ENCODE measurements at places on chromosomes 13 and 19.

- DNase-seq = no peak
Measured at GRCh38 chr19:33868788-33869412, 72.2 kb downstream of the KCTD15 start.

DNA sequence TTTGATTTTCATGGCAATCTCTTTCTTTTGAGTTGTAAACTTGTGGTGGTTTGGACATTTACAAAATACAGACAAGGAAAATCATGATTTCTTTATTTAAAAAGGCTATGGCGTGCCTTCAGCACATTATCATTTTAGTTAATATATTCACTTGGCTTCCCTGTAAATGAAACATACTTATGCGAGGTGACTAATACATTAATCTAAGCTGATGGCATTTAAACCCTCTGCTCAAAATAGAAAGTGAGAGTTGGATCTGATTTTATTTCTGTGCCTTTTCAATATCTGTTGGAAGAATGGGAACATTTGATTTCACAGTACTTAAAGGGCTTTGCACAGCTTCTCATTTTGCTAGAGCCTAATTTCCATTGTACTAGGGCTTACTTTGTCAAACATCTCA lies 289.8 kb downstream of the MTUS2 start:
- DNase-seq = no peak

GRCh38 chr19:4589579-4590410 lies 30.3 kb upstream of the SEMA6B start:
- DNase-seq = no peak

GRCh38 chr19:3984908-3985642 lies at the start of gene EEF2:
Gene EEF2 (minus strand): TSS chr19:3985463. CDS start chr19:3985380, 83 bp downstream.
- peak; percentile 95 for DNase-seq

GRCh38 chr13:113974304-113975281 lies 717 bp upstream of the C13orf46 start:
- no peak for DNase-seq

GRCh38 chr19:2863816-2864215 lies 3.3 kb upstream of the ZNF556 start:
- DNase-seq = no peak

GRCh38 chr13:88472316-88472715 lies 801.1 kb downstream of the SLITRK5 start:
- DNase-seq = no peak

DNA sequence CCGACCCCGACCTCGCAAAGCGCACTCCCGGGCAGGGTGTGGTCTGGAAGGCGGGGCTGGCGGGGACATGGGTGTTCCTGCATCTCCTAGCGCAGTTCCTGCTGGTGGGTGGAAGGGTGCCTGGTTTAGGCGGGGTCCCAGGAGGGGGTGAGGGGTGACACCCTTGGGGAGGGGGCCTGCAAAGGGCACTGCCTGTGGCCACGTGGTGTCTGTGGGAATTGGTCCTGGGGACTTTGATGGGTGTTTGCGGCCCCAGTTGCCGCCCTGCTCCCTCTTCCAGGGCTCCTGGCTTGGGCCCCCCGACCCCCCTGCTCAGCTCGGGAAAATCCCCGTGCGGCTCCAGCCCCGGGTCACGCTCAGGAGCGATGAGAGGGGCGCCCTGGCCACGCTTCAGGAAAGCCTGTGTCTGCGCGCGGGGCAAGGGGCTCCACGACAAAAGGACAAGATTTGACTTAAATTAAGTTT lies 19.1 kb downstream of the WTIP start:
- DNase-seq = peak; percentile 26

- no peak for DNase-seq
Measured at GRCh38 chr13:94710881-94711560, 1.3 kb downstream of the SOX21 start.

GRCh38 chr13:98285317-98285716 lies 108.2 kb upstream of the RNF113B start:
- no peak for DNase-seq

DNA sequence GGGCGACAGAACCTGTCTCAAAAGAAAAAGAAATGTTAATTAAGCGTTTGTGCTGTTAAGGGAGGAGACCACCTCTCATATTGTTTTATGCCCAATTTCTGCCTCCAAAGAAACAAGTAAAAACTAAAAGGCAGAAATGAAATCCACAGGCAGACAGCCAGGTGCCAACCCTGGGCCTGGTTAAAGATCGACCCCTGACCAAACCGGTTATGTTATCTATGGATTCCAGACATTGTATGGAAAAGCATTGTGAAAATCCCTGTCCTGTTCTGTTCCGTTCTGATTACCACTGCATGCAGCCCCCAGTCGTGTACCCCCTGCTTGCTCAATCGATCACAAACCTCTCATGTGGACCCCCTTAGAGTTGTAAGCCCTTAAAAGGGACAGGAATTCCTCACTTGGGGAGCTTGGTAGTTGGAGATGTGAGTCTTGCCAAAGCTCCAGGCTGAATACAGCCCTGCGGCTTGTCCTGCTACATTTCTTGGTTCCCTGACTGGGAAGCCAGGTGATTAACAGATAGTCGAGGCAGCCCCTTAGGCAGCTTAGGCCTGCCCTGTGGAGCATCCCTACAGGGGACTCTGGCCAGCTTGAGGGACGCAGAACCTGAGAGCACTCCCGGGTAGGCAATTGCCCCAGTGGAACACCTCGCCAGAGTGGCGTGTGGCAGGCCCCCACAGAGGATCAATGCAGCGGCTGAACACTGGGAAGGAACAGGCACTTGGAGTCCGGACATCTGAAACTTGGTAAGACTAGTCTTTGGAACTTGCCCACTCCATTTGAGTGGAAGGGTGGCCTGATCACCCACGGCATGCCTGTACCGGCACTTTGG lies 748 bp upstream of the ZNF552 start:
- no peak for DNase-seq

DNA sequence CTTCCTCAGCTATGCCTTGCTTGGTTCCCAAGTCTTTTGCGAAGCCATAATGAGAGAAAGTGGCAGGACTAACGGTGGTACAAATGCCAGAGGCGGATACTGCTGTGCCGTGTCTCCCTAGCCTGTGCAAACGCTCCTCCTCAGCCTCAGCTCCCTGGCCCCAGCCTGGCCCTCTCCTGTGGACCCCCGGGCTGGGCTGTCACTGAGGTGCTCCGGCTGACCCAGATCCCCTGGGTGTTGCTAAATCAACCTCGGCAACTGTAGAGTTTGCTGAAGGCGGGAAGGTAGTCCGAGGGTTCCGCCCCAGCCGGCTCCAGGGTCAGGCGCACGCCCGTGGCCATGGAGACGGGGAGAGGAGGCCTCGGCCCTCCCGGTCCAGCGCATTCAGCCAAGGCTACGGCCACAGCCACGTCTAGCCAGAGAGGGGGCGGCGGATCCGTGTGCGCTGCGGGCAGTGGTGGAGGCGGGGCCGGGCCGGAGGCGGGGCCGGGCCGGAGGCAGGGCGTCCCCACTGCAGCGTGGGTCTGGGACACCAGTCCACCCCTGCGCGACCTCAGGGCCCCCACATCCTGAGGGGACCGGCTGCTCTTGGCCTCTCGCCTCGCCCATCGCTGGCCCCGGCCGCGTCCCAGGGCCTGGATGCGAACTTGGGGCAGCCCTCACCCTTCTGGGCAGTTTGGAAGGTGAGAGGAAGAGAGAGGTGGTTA lies 16.4 kb upstream of the ZNF492 start:
- DNase-seq = no peak

DNA sequence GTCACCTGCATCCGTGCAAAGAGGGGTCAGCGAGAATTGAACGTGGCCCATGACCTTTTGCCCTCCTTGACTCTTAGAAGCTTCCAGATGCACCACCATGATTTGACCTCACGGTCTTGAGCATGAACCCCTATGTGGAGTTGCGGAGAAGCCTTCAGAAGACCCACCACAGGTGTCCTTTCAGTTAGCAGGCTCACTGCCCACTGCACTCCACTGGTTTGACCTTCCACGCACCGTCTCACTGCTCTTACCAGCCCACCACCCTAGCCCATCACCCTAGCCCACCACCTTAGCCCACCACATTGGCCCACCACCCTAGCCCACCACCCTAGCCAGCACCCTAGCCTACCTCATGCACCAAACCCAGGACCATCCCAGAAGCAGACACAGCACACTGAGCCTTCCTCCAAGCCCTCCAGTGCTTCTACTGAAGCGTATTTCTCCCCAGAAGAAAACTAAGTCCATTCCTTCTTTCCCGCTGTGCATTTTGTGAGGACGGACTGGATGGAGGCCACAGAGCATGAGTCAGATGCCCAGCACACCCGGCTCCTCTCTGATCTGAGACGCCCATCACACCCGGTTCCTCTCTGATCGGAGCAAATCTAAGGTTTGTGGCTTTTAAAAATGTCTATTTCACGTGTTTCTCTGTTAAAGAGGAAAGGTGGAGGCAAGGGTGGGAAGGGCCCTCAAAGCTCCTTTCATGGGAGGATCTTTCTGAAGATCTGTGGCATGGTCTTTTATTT lies 45.8 kb downstream of the SOX1 start:
- DNase-seq = no peak

DNA sequence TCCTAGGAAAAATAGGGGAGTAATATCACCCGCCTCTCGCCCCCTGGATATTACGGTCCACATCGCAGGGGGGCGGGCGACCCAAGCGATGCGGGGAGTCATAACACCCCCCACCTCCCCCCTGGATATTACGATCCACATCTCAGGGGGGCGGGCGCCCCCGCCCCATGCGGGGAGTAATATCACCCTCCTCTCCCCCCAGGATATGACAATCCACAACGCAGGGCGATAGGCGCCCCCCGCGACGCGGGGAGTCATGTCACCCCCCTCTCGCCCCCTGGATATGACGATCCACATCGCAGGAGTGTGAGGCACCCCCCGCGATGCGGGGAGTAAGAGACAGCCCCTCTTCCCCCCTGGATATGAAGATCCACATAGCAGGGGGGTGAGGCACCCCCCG lies 684.4 kb upstream of the PCDH9 start:
- DNase-seq = no peak

GRCh38 chr13:48214519-48215121 lies 18.4 kb upstream of the ITM2B start:
- DNase-seq = no peak

DNA sequence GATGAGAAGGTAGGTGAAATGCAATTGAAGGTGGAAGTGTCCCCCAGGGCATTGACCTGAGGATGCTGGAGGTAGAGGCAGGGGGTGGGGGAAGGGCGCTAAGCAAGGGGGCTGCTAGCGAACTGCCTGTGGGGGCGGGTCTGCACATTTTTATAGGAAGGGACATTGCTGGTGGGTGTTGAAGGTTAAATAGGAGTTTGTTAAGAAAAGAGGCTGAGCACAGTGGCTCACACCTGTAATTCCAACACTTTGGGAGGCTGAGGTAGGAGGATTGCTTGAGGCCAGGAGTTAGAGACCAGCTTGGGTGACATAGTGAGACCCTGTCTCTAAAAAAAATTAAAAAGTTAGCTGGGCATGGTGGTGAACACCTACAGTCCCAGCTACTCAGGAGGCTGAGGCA lies 5.5 kb upstream of the ACP4 start:
- no peak for DNase-seq

GRCh38 chr19:33302175-33302973 lies at the start of gene CEBPA:
Gene CEBPA (minus strand): TSS chr19:33302534. CDS start chr19:33302414, 120 bp downstream.
- peak; percentile 45 for DNase-seq

DNA sequence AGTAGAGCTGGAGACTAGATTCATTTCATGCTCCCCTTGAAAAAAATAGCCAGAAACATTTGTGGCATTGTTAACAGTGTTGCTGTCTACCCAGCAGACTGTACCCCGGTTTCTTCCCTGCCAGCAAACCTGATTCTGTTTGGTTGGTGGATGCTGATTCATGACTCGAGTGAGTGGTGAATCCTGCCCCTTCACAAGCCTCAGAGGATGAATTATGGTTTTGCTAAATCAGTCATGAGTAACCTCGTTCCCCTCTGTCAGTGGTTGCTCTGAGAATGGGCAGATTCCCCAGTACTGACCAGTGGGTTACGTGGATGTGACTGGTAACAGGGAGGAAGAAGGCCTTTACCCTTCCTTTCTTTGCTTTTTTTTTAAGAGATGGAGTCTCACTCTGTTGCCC lies 10.1 kb downstream of the NLRP12 start:
- DNase-seq = no peak

Measured in memory B cell (primary cell).